ENCODE measurements at places on chromosomes 12 and 14.

DNA sequence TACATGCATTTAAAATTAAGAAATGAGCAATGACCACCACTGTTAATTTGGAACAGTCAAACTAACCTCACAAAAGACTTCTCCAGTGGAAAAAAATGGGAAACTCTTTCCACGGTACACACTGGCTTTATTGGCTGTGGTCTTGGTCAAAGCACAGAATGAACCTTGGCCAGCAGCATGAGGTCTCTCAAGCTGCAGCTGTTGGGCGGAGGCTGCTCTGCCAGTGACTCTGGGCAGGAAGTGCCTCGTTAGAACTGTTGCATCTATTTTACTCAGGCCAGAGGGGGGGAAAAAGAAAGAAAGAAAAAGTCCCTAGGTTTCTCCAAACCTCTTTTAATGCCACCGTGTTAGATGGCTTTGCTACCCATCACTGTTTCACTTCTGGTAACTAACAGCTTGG lies 279.8 kb upstream of the DIO2 start:
- DNase-seq = peak; percentile 75

GRCh38 chr12:8960176-8960575 lies 10.7 kb upstream of the M6PR start:
- no peak for DNase-seq

DNA sequence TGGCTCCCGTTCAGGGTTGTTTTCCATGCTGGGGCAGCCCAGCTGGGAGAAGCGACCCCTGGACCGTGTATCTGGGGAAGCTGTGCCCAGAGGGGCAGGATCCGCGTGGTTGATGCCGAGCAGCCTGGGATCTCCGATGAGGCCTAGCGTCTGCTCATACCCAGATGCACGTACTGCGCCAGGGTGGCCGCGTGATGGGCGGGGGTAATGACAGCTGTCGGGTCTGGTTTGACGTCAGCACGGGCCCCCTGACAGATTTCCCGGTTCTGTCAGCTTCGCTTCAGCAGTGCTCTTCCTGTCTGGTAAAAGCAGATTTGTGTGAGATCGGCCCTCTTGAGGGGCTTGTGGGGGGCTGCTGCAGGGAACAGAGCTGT lies 147.3 kb downstream of the TSPAN9 start:
- peak; percentile 62 for DNase-seq

- no peak for DNase-seq
Observed at GRCh38 chr12:43761500-43761899, 2.7 kb downstream of the IRAK4 start.

DNA sequence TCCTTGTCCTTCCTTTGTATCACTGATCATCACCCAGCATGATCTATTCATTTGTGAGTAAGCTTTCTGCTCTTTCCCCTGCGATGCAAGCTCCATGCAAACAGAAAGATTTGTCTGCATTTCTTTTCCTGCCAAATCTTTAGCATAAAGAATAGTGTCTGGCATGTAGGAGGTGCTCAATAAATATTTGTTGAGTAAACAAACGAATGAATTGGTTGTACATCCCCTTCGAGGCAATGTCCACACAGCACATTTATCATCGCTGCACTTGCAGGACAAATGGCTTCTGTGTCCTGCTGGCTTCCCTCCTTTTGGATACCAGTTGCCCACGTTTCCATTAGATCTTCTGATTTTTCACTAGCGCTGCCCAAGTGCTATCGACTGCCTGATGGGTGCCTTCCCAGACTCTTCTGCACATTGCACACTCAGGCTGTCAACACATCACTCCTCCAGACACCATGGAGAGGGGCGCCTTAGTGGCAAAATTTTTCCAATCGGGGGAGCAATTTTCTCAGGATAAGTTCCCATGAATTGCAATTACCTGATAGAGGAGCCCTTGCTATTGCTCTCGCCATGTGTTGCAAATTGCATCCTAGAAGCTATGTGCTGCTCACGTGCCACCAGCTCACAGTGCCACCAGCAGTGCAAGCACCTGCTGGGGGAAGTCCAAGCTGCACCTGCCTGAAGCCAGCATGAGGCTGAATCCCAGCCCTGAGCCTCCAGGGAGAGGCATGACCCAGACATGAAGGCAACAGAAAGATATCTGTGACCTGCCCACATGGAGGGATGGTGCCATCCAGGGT lies 206.6 kb downstream of the KIF26A start:
- DNase-seq = no peak

DNA sequence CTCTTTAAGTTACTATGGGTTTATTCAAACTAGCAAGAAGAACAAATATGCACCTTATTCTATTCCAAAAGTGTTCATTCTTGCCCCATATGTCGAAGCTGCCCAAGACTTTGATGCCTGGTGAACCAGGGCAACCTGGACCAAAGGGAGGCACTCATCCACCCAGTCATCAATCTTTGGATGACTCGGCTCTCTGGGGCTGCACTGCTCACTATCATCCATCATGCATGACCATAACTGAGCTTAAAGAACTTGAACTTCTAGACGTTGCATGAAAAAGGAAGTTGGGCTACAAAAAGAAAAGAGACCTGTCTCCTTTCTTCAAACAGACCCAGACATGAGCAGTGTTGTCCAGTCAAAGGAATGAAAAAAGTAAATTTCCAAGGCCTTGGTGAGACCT lies 1.2 kb downstream of the KRT4 start:
- no peak for DNase-seq

- DNase-seq = no peak
Observed at GRCh38 chr12:124696693-124697476, 129.5 kb upstream of the NCOR2 start.

DNA sequence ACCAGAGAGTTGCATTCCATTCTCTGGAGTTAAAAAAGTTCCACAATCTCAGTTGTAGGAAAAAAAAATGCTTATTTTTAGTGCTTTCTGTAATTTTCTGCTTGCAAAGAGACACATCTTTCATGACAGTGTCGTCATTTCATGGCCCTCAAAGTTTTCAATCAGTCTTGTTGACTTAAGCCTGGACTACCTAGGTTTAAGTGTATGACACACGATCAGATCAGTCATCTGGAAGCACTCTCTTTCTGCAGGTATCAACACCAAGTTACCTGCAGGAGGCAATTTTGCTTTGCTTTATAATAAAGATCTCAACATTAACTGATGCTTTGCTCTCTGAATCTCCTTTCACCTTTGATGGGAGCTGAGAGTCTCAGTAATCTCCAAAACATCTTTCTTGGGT lies 251.6 kb downstream of the BCAT1 start:
- no peak for DNase-seq

- DNase-seq = peak; percentile 73
Observed at GRCh38 chr12:52741375-52742195, 35.6 kb downstream of the KRT76 start.

DNA sequence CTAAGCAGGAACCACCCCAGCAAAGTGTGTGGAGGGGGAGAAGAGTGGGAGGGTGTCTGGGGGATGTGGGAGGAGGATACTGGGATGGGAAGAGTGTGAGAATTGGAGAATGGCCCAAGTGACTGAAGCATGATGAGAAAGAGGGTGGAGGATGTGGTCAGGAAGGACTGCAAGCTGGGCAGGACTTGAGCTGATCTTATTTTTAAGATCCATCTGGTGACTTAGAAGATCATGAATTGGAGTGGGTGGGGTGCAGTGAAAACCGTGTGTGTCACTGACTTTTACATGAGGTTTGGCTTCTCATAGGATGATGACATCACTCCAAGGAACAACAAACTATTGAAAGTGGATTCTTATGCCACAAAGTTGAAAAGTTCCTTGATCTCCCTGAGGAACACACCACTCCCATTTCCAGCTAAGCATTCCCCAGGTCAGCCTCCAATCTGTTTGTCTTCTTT lies 287.5 kb downstream of the GALC start:
- no peak for DNase-seq

GRCh38 chr14:58455593-58456265 lies 28.2 kb downstream of the KIAA0586 start:
- no peak for DNase-seq

DNA sequence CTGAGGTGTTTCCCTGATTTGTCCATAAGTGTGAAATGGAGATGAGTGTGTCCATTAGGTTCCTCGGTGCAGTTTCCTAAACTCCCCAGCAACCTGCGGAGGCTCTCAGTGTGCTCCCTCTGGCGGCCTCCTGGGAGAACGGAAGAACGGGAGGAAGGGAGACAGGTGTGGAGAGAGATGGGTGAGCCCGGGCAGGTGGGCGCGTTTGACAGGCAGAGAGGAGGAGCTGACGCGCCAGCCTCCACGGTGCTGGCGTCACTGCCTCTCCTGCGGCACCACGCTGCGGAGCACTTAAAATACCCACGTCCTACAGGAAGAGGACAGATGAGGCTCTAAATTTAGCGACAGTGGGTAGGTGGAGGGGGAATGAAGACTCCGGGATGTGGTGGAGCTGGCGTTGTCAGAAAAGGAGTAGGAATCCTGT lies 26.8 kb upstream of the PEX5 start:
- no peak for DNase-seq

DNA sequence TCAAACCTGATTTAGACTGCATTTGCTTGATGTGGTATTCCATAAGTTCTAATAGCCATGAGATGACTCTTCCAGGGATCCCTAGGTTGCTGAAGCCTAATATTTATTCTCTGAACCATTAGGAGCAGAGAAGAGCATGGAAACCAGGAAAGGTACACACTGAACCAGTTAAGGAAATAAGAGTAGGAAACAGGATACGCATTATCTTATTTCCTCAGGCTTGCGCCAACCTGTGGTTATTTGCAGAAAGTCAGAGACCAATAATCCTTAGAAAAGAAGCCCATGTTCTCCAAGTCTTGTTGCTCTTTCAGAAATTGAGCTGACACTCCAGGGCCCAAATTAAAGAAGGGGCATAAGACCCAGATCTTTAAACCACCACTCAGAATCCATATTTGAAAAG lies 41.8 kb upstream of the SMUG1 start:
- DNase-seq = no peak

DNA sequence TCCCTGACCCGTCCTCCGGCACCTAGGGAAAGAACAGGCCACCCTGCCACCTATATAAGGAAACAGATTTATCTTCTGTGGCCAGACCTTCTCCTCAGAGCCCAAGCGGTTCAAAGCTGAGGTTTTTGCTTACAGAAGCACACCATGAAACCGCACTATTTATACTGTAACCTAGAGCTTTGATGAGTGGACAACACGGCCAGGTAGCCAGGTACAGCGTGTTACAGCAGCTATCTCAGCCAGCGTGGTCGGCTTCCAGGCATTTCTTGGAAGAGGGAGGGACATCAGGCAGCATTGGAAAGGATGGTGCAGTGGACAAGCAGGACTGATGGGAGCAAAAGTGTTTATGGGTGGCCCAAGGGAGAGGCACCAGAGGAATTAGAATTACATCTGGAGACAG lies 34.4 kb downstream of the TTC7B start:
- DNase-seq = no peak

DNA sequence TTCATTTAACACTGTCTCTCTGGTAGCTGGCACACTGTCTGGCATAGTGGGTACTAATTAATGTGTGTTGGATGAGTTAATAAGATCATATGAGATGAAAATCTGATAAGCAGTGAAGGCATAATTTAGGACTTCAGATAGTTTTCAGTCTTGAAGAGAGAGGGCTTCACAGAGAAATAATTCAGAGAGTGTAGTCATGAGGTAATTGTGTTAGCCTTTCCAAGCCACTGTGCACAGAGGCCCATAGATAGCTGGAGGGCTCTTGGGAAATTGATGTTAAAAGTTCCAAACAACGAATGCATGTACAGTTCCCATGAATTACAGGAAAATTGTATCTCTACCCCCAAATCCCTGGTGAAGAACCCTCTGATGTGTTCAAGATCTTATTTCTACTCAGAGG lies 133.8 kb upstream of the HMGA2 start:
- DNase-seq = no peak

DNA sequence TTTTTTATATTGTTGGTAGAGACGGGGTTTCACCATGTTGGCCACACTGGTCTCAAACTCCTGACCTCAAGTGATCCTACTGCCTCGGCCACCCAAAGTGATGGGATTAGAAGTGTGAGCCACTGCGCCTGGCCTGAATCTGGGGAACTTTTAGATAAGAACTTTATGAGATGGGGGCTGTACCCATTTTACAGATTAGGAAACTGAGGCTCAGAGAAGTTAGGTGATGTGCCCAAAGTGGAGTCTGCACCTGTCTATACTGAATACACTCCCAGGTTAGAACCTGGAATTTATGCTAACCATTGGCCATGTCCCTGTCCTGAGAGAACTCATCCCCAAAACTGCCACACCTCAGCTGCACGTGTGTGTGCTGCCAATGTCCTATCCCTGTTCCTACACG lies 81.9 kb downstream of the ESRRB start:
- DNase-seq = no peak

GRCh38 chr14:75886636-75887348 lies 95.0 kb downstream of the TGFB3 start:
- DNase-seq = no peak

DNA sequence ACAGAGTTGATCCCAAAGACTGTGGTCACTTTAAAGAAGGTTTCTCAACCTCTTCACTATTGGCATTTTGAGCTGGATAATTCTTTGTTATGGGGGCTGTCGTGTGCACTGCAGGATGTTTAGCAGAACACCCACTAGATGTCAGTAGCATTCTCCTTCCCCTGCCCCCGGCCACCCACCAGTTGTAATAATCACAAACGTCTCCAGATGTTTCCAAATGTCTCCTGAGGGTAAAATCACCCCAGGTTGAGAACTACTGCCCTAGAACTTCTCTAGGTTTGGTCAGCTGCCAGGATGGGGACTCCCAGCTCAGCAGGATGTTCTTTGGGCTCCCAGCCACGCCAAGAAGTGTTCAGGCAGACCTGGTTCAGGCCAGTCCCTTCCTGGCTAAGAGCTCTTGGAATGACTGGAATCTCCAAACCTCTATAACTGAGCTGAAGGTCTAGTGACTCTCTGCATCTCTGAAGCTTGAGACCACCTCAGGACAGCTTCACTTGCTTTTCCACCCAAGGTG lies 12.5 kb upstream of the AJUBA start:
- DNase-seq = peak; percentile 55

- DNase-seq = no peak
Observed at GRCh38 chr14:61872452-61872851, 110.2 kb downstream of the SNAPC1 start.

DNA sequence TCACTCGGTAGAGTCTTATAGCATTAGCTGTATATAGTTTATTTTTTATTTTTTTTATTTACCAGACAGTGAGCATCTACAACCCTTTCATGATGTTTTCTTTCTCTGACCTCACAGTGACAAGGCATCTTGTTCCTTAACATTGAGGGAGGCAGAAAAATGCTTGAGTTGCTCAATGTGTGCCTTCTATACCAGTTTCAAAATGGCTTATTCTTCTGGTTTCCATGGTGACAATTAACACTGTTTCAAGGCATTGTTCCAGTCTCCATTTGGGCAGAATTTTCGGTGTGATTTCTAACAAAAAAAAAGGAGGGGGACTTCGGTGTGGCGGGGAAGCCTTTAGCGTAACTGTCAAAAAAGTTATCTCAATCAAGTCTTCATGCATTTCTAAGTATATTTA lies 209.7 kb upstream of the NPAS3 start:
- DNase-seq = no peak

- no peak for DNase-seq
Observed at GRCh38 chr12:108390495-108391203, 51.5 kb upstream of the CMKLR1 start.

- DNase-seq = no peak
Observed at GRCh38 chr12:40158592-40159111, 52.8 kb upstream of the SLC2A13 start.

- peak; percentile 87 for DNase-seq
Observed at GRCh38 chr14:98175436-98175835, 1096.6 kb downstream of the BCL11B start.

GRCh38 chr14:65296402-65296801 lies 116.1 kb upstream of the FUT8 start:
- no peak for DNase-seq
